Kidney epithelial cell (primary cell): ENCODE measurements at places on chromosomes 2 and 18.
A peak's percentile ranks its signal among the peaks of the same experiment; 100 is the strongest.

- no peak for DNase-seq
Measured at GRCh38 chr2:111116011-111116746, 4.5 kb upstream of the BCL2L11 start.

DNA sequence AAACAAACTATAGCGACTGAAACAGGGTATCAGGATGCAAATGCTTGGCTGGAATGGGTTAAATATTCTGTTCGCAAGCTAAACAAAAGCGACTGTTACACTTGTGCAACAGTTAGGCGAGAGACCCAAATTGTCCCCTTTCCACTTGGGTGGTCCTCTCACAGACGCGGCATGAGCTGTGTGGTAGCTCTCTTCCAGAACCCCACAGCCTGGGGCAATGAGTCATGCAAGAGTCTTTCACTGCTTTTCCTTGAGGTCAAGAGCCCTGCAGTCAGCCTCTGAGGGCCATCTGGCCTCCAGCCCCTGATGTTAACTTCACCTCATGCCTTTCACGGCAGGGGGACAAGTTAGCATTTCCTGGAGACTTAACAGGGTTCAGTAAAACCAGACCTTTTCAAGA lies 25.7 kb downstream of the SULT1C4 start:
- peak; percentile 42 for DNase-seq

DNA sequence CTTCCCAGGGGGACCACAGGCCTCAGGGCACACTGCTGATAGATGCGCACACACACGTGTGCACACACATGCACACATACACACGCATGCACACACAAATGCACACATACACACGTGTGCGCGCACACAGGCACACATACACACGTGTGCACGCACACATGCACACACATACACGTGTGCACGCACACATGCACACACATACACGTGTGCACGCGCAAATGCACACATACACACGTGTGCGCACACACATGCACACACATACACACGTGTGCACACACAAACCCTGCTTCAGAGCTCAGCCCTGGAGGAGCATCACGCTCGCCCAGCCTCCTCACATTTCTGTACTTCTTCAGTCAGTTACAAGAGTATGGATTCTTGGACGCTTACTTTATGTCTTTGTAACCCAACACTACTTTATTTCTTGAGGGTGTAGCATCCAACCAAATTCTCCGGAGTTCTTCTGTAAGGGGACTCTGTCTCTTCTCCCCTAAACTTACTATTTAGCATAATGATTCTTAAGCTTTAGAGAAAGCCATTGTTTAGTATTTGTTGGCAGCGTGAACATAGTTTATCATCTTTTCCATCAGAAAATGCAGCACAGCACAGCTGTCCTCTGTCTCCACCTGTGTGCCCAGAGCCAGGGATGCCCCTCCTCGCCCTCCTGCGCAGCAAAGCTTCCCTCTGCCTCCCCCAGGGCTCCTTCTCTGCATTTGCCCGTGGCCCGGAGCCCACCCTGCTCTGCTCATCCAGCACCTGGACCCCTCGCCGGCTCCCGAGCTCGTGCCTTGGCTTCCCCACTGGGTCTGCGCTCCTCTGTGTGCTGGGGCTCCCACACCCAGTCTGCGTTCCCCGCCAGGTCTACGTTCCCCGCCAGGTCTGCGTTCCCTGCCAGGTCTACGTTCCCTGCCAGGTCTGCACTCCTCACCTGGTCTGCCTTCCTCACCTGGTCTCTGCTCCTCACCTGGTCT lies 74.4 kb upstream of the CTDP1 start:
- no peak for DNase-seq

DNA sequence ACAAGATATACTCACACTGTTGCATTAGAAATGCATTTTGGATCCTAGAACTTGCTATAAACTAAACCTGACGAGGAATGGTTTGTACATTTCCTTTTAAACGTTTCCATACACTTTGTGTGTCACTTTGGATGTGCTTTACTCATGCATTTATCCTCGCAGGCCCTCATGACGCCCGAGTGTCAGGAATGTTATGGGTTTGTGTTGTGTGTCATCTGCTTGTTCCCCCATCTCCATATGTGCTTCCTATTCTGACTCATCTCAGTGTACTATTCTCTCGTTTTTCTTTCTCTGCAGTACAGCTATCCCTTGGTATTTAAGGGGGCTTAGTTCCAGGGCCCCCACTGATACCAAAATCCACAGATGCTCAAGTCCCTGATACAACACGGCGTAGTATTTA lies 121.5 kb upstream of the RASGRP3 start:
- no peak for DNase-seq

GRCh38 chr2:232139786-232140562 lies 178.5 kb downstream of the DIS3L2 start:
- no peak for DNase-seq

GRCh38 chr2:43276266-43276941 lies 50.0 kb upstream of the ZFP36L2 start:
- DNase-seq, result no peak

DNA sequence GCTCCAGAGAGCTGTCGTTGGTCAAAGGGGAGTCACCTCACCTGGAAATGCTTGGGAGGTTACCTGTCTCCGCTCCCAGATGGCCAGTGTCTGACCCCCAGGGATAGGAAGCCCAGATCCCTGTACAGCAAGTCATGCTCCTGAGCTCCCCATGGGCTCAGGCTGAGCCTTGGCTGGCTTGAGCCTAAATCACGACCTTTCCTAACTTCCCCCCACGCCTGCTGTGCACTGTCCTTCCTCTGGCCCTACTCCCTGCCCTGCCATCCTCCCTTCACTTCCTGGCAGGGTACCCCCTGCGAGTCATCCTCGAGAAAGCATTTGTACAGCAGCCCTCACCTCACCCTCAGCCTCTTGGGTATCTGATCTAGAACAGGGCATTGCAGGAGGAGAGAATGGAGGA lies 9.2 kb upstream of the HDAC4 start:
- no peak for DNase-seq
